AML-193 (cell line): ENCODE measurements at places on chromosomes 12 and 14.

- no peak for DNase-seq
These were observed 14.8 kb downstream of the JDP2 start for GRCh38 chr14:75442642-75443041.

GRCh38 chr12:104870797-104871196 lies 87.3 kb downstream of the SLC41A2 start:
- DNase-seq: no peak

- no peak for DNase-seq
These were observed 17.2 kb upstream of the PSMC1 start for GRCh38 chr14:90239139-90239538.

GRCh38 chr12:25186788-25187402 lies 8.1 kb downstream of the DNAI7 start:
- no peak for DNase-seq

DNA sequence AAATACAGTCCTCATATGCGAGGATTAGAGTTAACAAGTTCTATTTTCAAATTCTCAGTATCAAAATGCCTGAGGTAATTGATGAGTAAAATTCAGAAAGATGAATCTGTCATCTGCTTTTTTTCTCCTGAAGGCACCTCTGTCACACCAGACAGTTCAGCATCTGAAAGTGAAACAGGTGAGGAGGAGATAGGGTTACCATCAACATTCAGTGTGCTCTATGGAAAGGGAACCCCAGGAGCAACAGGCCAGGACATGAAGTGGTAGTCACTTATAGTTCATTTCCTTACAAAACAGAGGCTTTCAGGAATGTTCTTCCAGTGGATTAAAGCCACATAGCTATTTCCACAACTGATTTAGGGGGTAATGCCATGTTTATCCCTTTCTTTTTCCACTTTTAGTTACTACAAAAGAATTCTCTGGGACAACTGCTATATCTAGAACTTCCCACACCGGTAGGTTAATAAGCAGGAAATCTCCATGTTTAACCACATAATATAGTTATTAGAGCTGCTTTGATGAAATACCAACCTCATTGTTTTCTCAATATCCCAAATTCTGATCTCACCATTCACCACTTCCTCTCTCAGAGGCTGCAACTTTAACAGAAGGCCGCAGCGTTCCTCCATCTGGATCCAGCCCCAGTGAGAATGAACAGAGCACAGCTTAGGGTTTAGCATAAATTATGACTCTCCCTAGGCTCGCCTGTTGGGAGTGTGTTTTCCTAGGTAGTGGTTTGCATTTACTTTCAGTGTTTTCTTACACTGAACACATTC lies 177.0 kb upstream of the CNTN1 start:
- peak; percentile 60 for DNase-seq
